ENCODE measurements at places on chromosomes 13 and 19. TPM values are rescaled to one million over a fixed set of nuclear protein-coding genes. Genes with fewer than 3 reads are reported as not detected.

The ZNF208 gene
- 1.8 TPM for total RNA-seq

DNA sequence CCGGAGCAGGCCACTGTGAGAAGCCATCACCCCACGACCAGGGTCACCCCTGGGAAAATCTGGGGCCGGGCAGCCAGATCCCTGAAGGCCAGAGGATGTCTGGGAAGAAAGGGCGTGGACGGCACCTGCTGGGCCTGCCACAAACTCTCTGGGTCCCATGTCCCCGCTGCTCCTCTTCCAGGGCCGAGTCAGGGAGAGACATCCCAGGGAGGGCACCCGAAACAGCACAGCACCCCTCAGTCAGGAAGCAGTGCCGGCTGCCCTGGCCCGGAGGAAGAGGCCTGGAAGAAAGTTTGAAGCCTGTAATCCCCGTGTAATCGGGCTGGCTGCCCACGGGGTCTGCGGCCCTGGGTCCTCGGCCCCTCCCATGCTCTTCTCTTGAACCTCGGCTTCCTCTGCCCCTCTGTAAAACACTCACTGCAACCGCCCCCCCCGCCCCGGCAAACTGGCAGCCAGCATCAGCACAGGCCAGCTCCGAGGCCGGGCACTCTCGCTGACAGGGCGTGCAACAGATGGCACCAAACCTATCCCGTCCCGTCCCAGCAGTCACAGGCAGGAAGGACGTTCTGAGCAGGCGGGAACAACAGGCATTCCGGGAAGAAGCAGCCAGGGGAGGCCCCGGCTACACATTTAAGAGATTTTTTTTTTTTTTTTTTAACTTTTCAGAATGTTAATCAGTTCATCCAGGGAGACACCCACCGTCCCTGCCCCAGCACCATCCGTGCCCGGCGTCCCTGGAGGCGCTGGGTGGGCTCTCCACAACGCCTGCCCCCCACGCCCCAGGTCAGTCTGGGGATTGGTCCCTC lies 1.5 kb downstream of the SBNO2 start:
- peaks cover 4% of the 10 kb centered on the region for H3K4me1 ChIP-seq
- DNase-seq = no peak
- peak overlapping the region; percentile 79 for H3K4me3 ChIP-seq
- no peaks in the 10 kb centered on the region for H3K27me3 ChIP-seq

- no peaks in the 10 kb centered on the region for H3K27me3 ChIP-seq
- H3K4me3 ChIP-seq = peak overlapping the region; percentile 66
- H3K4me1 ChIP-seq = peaks cover 29% of the 10 kb centered on the region
- peaks cover 6% of the 10 kb centered on the region for H3K36me3 ChIP-seq
- DNase-seq = peak; percentile 71
Observed at GRCh38 chr19:42270346-42271044, 1.4 kb downstream of the CIC start.

The CLDND2 gene
- total RNA-seq = 25.0 TPM

GRCh38 chr19:40150170-40150569 lies 41.1 kb upstream of the MAP3K10 start:
- DNase-seq = no peak
- H3K4me1 ChIP-seq = peaks cover 27% of the 10 kb centered on the region
- no peaks in the 10 kb centered on the region for H3K27me3 ChIP-seq
- no peaks in the 10 kb centered on the region for H3K36me3 ChIP-seq

The ANKRD24 gene
- total RNA-seq = 0.90 TPM

The FFAR3 gene
- total RNA-seq = not detected

The NXNL1 gene
- not detected for total RNA-seq

The S1PR2 gene
- total RNA-seq = 19.9 TPM

DNA sequence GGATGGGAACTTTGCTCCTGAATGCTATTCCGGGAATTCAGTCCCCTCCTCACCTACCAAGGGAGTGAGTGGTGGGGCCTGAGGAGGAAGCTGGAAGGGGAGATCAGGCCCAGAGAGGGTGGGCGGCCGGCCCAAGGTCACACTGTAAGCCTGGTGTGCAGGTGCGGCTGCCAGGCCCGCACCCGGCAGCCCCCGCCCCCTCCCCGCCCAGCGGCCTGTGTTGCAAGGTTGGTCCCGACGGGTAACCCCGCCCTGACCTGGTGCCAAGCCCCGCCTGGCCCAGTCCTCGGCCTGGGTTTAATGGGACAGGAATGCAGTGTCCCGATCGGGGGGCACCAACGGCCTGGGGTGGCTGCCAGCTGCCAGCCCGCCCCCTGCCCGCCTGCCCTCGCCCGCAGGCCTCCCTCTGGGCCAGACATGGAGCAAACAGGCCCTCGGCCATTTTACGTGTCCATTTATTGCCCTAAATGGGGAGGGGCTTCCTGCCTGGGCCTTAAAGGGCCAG lies 5.5 kb downstream of the ZBTB7A start:
- no peak overlapping the region for H3K4me3 ChIP-seq
- peak overlapping the region; percentile 74 for H3K27ac ChIP-seq
- peak; percentile 68 for DNase-seq

- no peaks in the 10 kb centered on the region for H3K27me3 ChIP-seq
- H3K4me1 ChIP-seq = peaks cover 12% of the 10 kb centered on the region
- H3K36me3 ChIP-seq = peaks cover 64% of the 10 kb centered on the region
- no peak for DNase-seq
- no peak overlapping the region for H3K4me3 ChIP-seq
Observed at GRCh38 chr19:16095071-16095571, 16.6 kb upstream of the RAB8A start.

GRCh38 chr19:3250675-3251074 lies 26.2 kb downstream of the CELF5 start:
- DNase-seq = no peak
- H3K36me3 ChIP-seq = no peaks in the 10 kb centered on the region
- H3K4me1 ChIP-seq = no peaks in the 10 kb centered on the region
- no peak overlapping the region for H3K4me3 ChIP-seq

The ACTMAP gene
- 10.6 TPM for total RNA-seq

The PTOV1 gene
- total RNA-seq = 91.9 TPM

GRCh38 chr19:3471954-3472655 lies 8.2 kb downstream of the SMIM24 start:
- DNase-seq = peak; percentile 25
- H3K4me1 ChIP-seq = no peaks in the 10 kb centered on the region
- no peaks in the 10 kb centered on the region for H3K27me3 ChIP-seq
- no peak overlapping the region for H3K27ac ChIP-seq
- no peaks in the 10 kb centered on the region for H3K36me3 ChIP-seq
- H3K4me3 ChIP-seq = no peak overlapping the region

The CEACAM19 gene
- total RNA-seq = 0.18 TPM

GRCh38 chr19:34662919-34663318 lies 14.0 kb downstream of the SCGB2B2 start:
- H3K4me3 ChIP-seq = no peak overlapping the region
- DNase-seq = peak; percentile 59
- peaks cover 19% of the 10 kb centered on the region for H3K4me1 ChIP-seq
- H3K36me3 ChIP-seq = no peaks in the 10 kb centered on the region
- no peak overlapping the region for H3K27ac ChIP-seq

The HCN2 gene
- total RNA-seq = 0.48 TPM

The MEF2B gene
- 2.0 TPM for total RNA-seq

The EBI3 gene
- 14.8 TPM for total RNA-seq

The LGALS16 gene
- not detected for total RNA-seq

GRCh38 chr19:2969104-2969504 lies 8.3 kb upstream of the TLE6 start:
- H3K4me1 ChIP-seq = no peaks in the 10 kb centered on the region
- H3K4me3 ChIP-seq = no peak overlapping the region
- no peak for DNase-seq
- no peaks in the 10 kb centered on the region for H3K36me3 ChIP-seq
- no peaks in the 10 kb centered on the region for H3K27me3 ChIP-seq

- no peaks in the 10 kb centered on the region for H3K36me3 ChIP-seq
- H3K4me1 ChIP-seq = peaks cover 5% of the 10 kb centered on the region
- H3K4me3 ChIP-seq = no peak overlapping the region
- no peak for DNase-seq
- peaks cover 16% of the 10 kb centered on the region for H3K27me3 ChIP-seq
- H3K27ac ChIP-seq = no peak overlapping the region
Observed at GRCh38 chr13:87674247-87674738, 3.1 kb downstream of the SLITRK5 start.

- H3K4me3 ChIP-seq = no peak overlapping the region
- H3K27me3 ChIP-seq = no peaks in the 10 kb centered on the region
- no peak overlapping the region for H3K27ac ChIP-seq
- no peak for DNase-seq
- no peaks in the 10 kb centered on the region for H3K36me3 ChIP-seq
Observed at GRCh38 chr13:42688821-42689220, 92.6 kb upstream of the FAM216B start.

- no peak overlapping the region for H3K4me3 ChIP-seq
- no peak overlapping the region for H3K27ac ChIP-seq
- no peak for DNase-seq
- no peaks in the 10 kb centered on the region for H3K27me3 ChIP-seq
Observed at GRCh38 chr19:46885411-46885810, 24.6 kb downstream of the ARHGAP35 start.

GRCh38 chr13:110884517-110884916 lies 30.4 kb downstream of the ANKRD10 start:
- H3K27me3 ChIP-seq = no peaks in the 10 kb centered on the region
- DNase-seq = no peak
- no peaks in the 10 kb centered on the region for H3K4me1 ChIP-seq
- H3K4me3 ChIP-seq = no peak overlapping the region
- no peak overlapping the region for H3K27ac ChIP-seq
- no peaks in the 10 kb centered on the region for H3K36me3 ChIP-seq

The CCDC8 gene
- total RNA-seq = not detected

- H3K36me3 ChIP-seq = no peaks in the 10 kb centered on the region
- DNase-seq = no peak
- H3K27ac ChIP-seq = no peak overlapping the region
- H3K4me1 ChIP-seq = no peaks in the 10 kb centered on the region
- H3K27me3 ChIP-seq = peaks cover 6% of the 10 kb centered on the region
- H3K4me3 ChIP-seq = no peak overlapping the region
Observed at GRCh38 chr13:33353210-33353609, 67.7 kb upstream of the STARD13 start.

The ZNF724 gene
- total RNA-seq = 11.3 TPM

- H3K36me3 ChIP-seq = no peaks in the 10 kb centered on the region
- no peak overlapping the region for H3K4me3 ChIP-seq
- no peak overlapping the region for H3K27ac ChIP-seq
Observed at GRCh38 chr13:20703780-20704458, 420 bp downstream of the IL17D start.
